Natural killer cell (primary cell): ENCODE measurements at places on chromosomes 6 and 20. TPM values are rescaled to one million over a fixed set of nuclear protein-coding genes. Genes with fewer than 3 reads are reported as not detected.

DNA sequence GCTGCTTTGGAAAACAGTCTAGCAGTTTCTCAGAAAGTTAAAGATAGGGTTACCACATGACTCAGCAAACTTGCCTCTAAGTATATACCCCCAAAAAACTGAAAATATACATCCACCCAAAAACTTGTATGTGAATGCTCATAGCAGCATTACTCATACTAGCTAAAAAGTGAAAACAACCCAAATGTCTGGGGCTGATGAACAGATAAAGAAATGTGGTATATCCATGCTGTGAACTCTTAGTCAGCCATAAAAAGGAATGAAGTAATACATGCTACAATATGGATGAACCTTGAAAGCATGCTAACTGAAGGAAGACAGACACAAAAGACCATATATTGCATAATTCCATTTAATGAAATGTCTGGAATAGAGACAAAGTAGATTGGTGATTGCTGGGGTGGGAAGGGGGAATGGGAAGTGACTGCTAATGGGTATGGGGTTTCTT is 79.9 kb upstream of the GLP1R start:
- DNase-seq = no peak
- H3K4me3 ChIP-seq = no peak overlapping the region
- no peak overlapping the region for H3K27ac ChIP-seq
- H3K4me1 ChIP-seq = no peaks in the 10 kb centered on the region

- no peak overlapping the region for H3K27ac ChIP-seq
- no peak overlapping the region for H3K4me3 ChIP-seq
- no peaks in the 10 kb centered on the region for H3K36me3 ChIP-seq
- H3K4me1 ChIP-seq = no peaks in the 10 kb centered on the region
Measured at GRCh38 chr20:3704087-3704486, 8.3 kb downstream of the SIGLEC1 start.

DNA sequence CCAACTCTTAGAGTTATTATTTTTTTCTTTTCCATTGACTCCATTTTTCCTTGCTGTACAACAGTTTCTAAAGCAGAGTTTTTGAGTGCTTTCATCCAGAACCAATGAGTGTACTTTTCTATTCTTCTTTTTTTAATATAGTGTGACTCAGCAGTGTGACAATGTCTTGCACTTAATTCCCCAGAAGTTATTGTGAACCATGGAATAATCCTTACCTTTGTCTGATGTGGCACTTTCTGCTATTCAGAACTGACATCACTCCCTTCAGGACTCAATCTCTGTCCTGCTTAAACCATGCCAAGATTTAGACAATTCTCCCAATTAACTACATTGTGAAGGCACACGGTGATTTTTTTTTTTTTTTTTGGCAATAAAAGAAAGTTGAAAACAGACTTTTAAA is 41.5 kb downstream of the GRIK2 start:
- H3K27ac ChIP-seq = no peak overlapping the region
- H3K36me3 ChIP-seq = no peaks in the 10 kb centered on the region
- no peaks in the 10 kb centered on the region for H3K27me3 ChIP-seq

- no peaks in the 10 kb centered on the region for H3K27me3 ChIP-seq
- H3K4me1 ChIP-seq = no peaks in the 10 kb centered on the region
- no peak overlapping the region for H3K27ac ChIP-seq
Measured at GRCh38 chr20:35334311-35335101, 42.3 kb upstream of the FAM83C start.

DNA sequence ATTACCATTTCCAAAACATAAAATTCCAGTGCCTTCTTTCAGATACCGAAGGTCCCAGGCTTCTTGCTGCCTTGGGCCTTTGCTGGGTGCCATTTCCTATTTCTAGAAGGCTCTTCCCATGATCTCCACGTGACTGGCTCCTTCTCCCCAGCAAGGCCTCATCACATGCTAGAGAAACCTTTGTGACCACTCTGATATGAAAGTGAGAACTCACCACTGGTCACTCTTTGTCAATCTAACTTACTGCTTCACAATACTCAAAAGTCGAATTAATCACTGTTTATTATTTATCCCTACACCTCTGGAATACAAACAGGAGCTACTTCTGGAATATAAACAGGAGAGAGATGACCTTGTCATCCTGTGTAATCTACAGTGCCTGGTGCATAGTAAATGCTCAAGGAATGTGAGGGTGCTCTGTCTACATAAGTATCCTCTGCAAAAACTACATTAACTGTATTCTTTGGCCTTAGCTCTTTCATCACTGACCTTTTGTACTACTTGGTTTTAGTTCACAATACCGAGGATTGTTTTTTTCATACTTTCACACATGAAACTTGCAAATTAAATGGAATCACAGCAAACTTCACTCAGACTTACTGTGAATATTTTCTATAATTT is 1.6 kb downstream of the STX7 start:
- DNase-seq = no peak
- H3K4me3 ChIP-seq = peak overlapping the region; percentile 76
- no peaks in the 10 kb centered on the region for H3K27me3 ChIP-seq

- peak overlapping the region; percentile 88 for H3K27ac ChIP-seq
- peaks cover 80% of the 10 kb centered on the region for H3K4me1 ChIP-seq
- no peaks in the 10 kb centered on the region for H3K36me3 ChIP-seq
- no peaks in the 10 kb centered on the region for H3K27me3 ChIP-seq
- peak; percentile 63 for DNase-seq
- peak overlapping the region; percentile 94 for H3K4me3 ChIP-seq
Measured at GRCh38 chr20:62924442-62925075, 1.7 kb downstream of the DIDO1 start.

GRCh38 chr6:105977934-105978504 is 108.1 kb upstream of the PRDM1 start:
- H3K27ac ChIP-seq = no peak overlapping the region
- peaks cover 10% of the 10 kb centered on the region for H3K4me1 ChIP-seq
- no peak overlapping the region for H3K4me3 ChIP-seq
- peaks cover 22% of the 10 kb centered on the region for H3K27me3 ChIP-seq

DNA sequence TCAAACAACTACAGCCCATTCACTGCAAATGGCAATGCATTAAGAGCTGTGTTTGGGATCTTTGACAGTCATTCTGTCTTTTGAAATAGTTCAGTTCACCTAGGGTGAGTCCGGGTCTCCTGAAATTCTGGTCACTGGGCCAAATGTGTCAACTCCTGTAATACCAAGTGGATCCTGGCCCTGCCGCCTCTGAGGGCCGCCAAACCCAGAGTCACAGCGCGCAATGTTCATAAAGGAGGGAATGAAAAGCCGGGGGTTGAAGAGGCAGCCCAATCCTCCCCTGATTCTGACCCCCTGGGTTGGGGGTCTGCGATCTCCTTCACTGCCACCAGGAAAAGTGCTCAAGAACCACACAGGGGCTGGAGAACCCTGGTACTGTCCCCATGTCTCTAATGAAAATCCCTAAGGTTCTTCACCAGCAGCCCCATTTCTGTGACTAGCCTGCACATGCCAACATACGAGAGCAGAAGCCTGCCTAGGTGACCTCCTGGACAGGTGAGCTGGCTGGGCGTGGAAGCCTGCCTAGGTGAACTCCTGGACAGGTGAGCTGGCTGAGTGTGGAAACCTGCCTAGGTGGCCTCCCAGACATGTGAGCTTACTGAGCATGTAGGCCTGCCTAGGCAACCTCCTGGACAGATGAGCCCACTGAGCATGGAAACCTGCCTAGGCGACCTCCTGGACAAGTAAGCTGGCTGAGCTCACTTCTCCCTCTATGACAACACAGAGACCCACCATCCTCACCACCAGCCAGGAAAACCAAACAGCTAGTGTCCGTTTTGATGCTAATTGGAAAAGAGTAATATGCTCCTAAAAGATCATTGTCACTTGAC is 16.1 kb upstream of the APMAP start:
- H3K4me3 ChIP-seq = no peak overlapping the region
- H3K27ac ChIP-seq = no peak overlapping the region
- H3K4me1 ChIP-seq = no peaks in the 10 kb centered on the region
- no peaks in the 10 kb centered on the region for H3K27me3 ChIP-seq

DNA sequence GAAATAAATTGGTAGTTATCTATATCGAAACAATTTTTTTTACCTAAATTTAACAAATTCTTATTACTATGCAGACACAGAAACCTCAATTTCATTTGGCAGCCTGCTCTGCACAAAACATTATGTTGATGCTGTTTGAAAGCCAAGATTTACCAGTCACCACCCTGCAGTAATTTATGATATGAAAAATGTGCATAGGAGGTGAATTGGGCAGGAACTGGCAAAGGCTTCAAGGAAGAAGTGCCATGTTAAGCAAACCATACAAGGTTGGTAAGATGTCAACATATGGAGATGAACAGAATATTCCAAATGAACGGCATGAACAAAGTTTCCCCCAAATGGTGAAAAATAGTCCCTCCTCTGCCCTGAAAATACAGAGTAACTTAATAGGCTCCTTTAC is 54.2 kb upstream of the TAB2 start:
- H3K27ac ChIP-seq = no peak overlapping the region
- H3K36me3 ChIP-seq = no peaks in the 10 kb centered on the region
- peaks cover 16% of the 10 kb centered on the region for H3K4me1 ChIP-seq
- no peak overlapping the region for H3K4me3 ChIP-seq
- DNase-seq = no peak
- H3K27me3 ChIP-seq = no peaks in the 10 kb centered on the region

- no peak for DNase-seq
- no peak overlapping the region for H3K4me3 ChIP-seq
- H3K4me1 ChIP-seq = peaks cover 10% of the 10 kb centered on the region
Measured at GRCh38 chr6:148452876-148453275, 110.2 kb downstream of the SASH1 start.

- no peaks in the 10 kb centered on the region for H3K27me3 ChIP-seq
- no peaks in the 10 kb centered on the region for H3K36me3 ChIP-seq
- H3K4me3 ChIP-seq = no peak overlapping the region
- DNase-seq = no peak
- no peak overlapping the region for H3K27ac ChIP-seq
- no peaks in the 10 kb centered on the region for H3K4me1 ChIP-seq
Measured at GRCh38 chr20:44087051-44087856, 99.7 kb downstream of the JPH2 start.

GRCh38 chr20:23456409-23456808 is 3.7 kb upstream of the CST11 start:
- no peaks in the 10 kb centered on the region for H3K27me3 ChIP-seq
- DNase-seq = peak; percentile 55
- H3K36me3 ChIP-seq = no peaks in the 10 kb centered on the region

DNA sequence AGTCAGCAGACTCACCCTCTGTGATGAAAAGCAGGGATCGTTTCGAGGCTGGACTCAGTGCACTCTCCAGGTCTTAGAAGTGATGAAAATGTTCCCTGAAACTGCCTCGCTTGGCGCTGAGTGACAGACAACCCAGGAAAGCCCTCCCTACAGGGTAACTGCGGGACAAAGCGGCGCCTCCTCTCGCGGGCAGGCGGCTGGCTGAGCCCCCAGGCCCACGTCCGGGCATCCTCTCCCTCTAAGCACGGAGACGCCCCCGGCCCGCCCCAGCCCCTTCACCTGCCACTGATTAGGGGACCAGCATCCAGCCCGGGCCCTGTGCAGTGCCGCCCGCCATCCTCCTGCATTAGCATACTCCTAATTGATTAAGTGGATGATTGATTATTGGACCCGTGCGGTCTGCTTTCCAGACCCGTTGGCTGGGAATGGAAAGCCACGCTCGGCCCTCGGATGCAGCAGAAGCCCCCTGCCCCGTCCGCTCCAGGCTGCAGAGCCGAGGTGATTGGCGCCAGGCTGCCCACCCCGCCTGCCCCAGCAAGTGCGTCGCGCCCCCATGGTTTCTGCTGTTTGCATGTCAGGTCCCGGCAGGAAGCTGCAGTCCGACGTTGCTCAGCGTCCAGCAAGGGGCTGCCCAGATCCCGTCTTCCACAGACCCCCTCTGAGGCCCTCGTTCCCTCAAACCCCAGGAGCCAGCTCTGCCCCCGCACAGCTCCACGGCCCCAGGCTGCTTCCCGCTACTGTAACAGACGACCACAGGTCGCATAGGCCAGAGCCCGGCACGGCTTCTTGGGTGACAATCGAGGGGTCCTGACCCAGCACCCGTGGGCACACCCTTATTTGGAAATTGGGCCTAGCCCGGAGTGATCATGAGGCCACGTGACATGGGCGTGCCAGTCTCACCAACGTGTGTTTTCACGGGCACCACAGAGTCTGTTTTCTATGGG is 131.6 kb downstream of the DLL1 start:
- DNase-seq = no peak
- H3K36me3 ChIP-seq = no peaks in the 10 kb centered on the region
- no peaks in the 10 kb centered on the region for H3K27me3 ChIP-seq
- no peak overlapping the region for H3K4me3 ChIP-seq

GRCh38 chr6:74505391-74505790 is 700.5 kb downstream of the COL12A1 start:
- H3K27ac ChIP-seq = no peak overlapping the region
- no peak overlapping the region for H3K4me3 ChIP-seq
- H3K4me1 ChIP-seq = no peaks in the 10 kb centered on the region
- no peaks in the 10 kb centered on the region for H3K27me3 ChIP-seq
- DNase-seq = no peak

DNA sequence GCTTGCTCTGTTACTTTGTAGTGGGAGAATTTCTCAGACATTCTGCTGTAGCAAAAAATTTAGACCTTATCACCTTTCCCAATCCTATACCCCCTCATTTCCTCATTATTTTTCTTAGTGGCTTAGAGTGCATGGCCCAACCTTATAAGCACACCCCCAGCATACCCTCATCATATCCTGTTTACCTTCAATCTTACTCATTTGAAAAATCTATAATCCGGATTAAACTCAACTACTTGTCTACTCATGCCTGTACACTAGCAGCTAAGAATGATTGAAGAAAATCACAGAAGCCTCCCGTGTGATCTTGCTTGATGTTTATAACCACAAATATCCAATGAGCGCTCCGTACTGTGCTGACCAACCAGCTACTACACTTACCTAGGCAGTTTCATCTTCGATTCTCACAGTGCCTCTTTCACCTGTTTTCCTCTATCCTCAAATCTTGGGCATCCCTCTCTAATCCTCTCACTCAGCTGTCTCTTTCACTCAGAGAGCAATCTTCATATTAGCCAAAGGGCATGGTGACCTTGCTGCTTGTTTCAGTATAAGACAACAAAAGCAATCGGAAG is 36.6 kb downstream of the AIG1 start:
- no peak for DNase-seq
- no peaks in the 10 kb centered on the region for H3K27me3 ChIP-seq
- H3K27ac ChIP-seq = no peak overlapping the region
- H3K4me1 ChIP-seq = no peaks in the 10 kb centered on the region
- no peak overlapping the region for H3K4me3 ChIP-seq

GRCh38 chr20:41356951-41357350 is 9.7 kb downstream of the EMILIN3 start:
- H3K36me3 ChIP-seq = no peaks in the 10 kb centered on the region
- H3K27ac ChIP-seq = no peak overlapping the region
- H3K4me3 ChIP-seq = no peak overlapping the region
- DNase-seq = no peak
- no peaks in the 10 kb centered on the region for H3K27me3 ChIP-seq

GRCh38 chr6:109454496-109455436 is 806 bp downstream of the MICAL1 start:
- peak overlapping the region; percentile 98 for H3K4me3 ChIP-seq
- H3K27ac ChIP-seq = peak overlapping the region; percentile 99
- H3K4me1 ChIP-seq = peaks cover 69% of the 10 kb centered on the region
- peaks cover 14% of the 10 kb centered on the region for H3K36me3 ChIP-seq

GRCh38 chr6:33175436-33176069 is 16.7 kb downstream of the COL11A2 start:
- H3K4me1 ChIP-seq = no peaks in the 10 kb centered on the region
- no peak overlapping the region for H3K27ac ChIP-seq
- H3K27me3 ChIP-seq = no peaks in the 10 kb centered on the region
- no peak overlapping the region for H3K4me3 ChIP-seq

The CDSN gene
- not detected for total RNA-seq

The DCDC2 gene
- total RNA-seq = not detected

The WFDC13 gene
- total RNA-seq = not detected

The DEFB124 gene
- not detected for total RNA-seq

The MCCD1 gene
- not detected for total RNA-seq

The RCAN2 gene
- total RNA-seq = not detected
